ENCODE measurements at places on chromosomes 1 and 21. TPM values are rescaled to one million over a fixed set of nuclear protein-coding genes. Genes with fewer than 3 reads are reported as not detected.

KIF21B gene
- total RNA-seq = 5.9 TPM

FCGR1A gene
- total RNA-seq = not detected

KCNK2 gene
- 1.1 TPM for total RNA-seq

- DNase-seq = no peak
Measured at GRCh38 chr1:230240446-230241086, 173.5 kb downstream of the GALNT2 start.

DNA sequence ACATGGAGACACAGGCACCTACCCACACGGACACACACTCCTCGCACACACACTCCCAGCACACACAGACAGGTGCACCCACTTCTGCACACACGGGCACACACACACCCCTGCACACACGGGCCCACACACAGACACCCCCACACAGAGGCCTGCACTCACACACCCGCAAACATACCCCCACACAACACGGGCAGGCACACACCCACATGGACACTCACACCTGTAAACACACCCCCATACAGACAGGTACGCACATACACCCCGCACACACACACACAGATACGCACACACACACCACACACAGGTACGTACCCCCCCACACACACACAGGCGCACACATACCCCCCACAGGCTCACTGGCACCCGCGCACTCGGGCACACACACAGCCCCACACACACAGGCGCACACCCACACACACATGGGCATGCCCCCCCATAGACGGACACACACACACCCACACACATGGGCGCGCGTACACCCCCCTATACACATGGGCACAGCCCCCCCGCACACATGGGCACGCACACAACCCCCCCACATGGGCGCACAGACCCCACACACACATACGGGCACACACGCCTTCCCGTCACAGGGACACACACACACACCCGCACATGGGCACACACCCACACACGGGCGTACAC, 6.1 kb downstream of the ATAD3A start:
- no peak for DNase-seq

GRCh38 chr1:220894924-220895256, 15.6 kb downstream of the HLX start:
- no peak for DNase-seq

GRCh38 chr1:53378061-53378460, 50.2 kb upstream of the LRP8 start:
- no peak for DNase-seq

GRCh38 chr1:181102841-181103240, 14.3 kb downstream of the IER5 start:
- no peak for DNase-seq

- DNase-seq = no peak
Measured at GRCh38 chr1:219812086-219812485, 116.3 kb downstream of the SLC30A10 start.

DNA sequence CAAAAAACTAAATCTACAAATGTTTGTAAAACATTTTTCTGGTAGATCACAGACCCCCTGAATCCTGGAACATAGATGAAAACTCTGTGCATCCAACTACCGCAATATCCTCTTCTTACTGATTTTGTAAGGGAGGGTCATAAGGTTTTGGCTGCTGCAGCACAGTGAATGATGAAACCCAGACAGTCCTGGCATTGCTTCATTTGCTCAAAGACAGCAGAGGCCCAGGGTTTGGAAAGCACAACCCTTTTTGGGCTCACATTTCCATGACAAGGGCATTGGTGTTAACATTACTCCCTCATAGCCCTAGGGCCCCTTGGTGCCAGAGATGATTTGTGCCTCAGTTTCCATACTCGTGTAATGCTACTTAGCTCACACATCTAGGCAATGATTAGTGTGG, 51.2 kb downstream of the PLXNA2 start:
- no peak for DNase-seq
